ENCODE measurements at places on chromosomes 1 and 21.

- DNase-seq: no peak
These were observed 60.3 kb downstream of the PGBD5 start for GRCh38 chr1:230365723-230366307.

- DNase-seq: no peak
These were observed 53.8 kb upstream of the BCL10 start for GRCh38 chr1:85330214-85330631.

GRCh38 chr1:81174811-81175476, 625.8 kb upstream of the ADGRL2 start:
- no peak for DNase-seq

DNA sequence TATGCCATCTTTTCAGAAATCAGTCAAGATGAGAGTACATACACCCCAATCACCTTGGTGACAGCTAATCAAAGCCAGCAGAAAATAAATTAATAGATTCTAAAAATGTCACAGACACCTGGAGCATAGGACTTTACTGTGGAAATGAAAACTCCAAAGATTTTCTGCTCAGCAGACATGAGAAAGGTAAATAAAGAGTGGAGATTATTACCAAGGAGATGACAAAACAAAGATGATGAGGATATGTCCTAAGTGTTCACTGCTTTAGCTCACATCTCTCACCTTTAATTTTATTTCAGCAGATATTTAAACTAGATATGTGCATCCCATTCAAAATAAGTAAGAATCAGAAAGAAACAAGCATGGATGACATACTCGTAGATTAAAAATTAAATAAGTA, 14.8 kb upstream of the KCNT2 start:
- no peak for DNase-seq

- DNase-seq: no peak
These were observed 14.2 kb downstream of the COL6A1 start for GRCh38 chr21:45995686-45996179.

GRCh38 chr1:91731815-91732214, 154.1 kb downstream of the TGFBR3 start:
- no peak for DNase-seq

GRCh38 chr1:225881081-225881958, 860 bp downstream of the TMEM63A start:
- DNase-seq: no peak

- no peak for DNase-seq
These were observed 752.1 kb downstream of the NCAM2 start for GRCh38 chr21:21750124-21750825.

GRCh38 chr1:50371749-50372148, 51.5 kb downstream of the DMRTA2 start:
- no peak for DNase-seq

DNA sequence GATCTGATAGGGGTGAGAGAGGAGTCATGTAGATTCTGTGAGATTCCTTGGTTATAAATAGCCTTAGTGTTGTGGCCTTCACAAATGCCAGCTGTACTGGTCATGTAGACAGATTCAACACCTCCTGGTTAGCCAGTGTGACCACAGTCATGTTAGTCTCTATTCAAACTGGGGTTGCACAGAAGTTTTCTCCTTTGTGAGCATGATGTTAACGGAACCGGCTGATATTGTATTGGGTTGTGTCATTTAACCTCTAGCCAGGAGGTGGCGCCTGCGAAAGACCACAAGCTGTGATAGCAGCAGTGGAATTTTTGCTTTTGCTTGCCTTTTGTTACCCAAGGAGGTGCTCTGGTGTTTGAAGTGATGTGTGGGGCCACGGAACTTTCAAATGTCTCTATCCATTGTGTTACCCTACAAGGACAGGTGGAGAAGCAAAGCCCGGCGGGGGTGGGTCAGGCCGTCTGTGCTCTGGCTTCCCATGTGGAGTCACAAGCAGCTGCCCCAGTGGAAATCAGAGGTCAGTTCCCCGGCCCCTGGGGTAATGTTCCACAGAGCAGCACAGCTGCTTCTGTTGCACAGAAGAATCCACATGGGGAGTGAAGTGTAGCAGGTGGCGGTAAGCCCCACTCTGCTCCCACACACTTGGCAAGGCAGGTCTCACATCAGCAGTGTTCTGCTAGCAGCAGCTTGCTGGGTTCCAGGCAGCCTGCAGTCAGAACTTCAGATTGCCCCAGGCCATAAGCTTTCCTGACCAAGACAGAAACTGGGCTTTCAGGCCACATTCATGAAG, 112.6 kb downstream of the ADAMTS1 start:
- peak; percentile 2 for DNase-seq

DNA sequence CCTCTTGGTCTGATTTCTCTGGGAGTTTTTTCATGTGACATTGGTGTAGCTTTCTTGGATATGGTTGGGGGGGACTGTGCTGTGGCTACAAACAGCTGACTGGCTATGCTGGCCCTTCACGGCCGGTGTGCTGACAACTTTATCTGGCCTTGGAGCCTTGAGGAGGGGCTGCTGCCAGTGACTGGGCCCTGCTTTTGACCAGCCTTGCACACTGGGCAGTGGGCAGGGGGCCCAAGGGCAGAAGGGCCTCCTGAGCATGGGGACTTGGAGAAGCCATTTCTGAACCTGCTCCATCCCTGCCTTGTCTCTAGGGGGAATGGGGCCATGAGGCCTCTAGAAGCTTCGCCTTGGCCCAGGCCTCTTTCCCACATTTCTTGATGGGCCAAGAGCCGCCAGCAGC, 139.6 kb downstream of the CAMTA1 start:
- DNase-seq: no peak

Measured in NCI-H526 (cell line).